ENCODE measurements at places on chromosomes 5 and 9.

DNA sequence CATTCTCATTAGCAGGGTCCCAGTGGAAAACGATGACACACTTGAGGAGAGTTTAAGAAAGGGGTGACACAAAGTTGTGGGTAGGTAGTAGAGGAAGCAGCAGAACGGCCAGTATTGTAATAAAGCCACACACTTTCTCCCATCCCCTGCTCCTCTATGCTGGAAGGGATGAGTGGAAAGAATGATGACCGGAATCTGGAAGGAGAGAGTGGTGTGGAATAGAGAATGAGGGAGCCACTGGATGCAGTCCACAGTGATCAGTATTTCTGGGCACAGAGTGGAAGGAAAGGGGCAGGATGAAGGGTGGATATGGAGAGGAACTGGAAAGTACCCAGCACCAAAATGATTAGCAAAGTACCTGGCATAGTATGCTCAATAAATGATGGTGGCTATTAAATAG is 133.8 kb upstream of the DAB2 start:
- DNase-seq = no peak

GRCh38 chr5:129241755-129242154 is 147.2 kb downstream of the ISOC1 start:
- no peak for DNase-seq

DNA sequence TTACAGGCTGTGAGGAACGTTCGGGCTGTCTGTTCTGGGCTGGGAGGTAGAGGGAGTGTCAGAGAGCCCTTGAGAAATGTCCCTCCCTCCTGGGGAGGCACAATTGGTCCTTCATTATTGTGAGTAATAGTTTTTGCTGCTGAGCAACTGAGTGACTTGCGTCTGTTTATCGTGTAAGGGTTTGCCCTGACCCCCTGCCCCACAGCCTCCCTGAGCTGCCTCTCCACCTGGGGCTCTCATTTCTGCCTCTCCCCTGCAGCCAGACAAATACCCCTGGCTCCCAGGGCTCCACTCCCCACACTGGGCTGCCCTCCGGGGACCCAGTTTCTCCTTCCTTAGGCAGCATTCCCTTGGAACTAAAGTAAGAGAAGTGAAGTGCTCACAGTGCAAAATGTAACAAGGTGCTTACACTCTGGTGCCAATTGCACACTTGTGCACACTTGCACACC is 174.9 kb upstream of the MVB12B start:
- no peak for DNase-seq

GRCh38 chr5:171442287-171443042 is 23.0 kb downstream of the FGF18 start:
- no peak for DNase-seq

- no peak for DNase-seq
Observed at GRCh38 chr5:16981700-16982099, 45.6 kb upstream of the MYO10 start.

Measured in colonic mucosa (tissue), 4 donors.